Stomach (tissue), 19 donors: ENCODE measurements at places on chromosomes 5 and 9. TPM values are rescaled to one million over a fixed set of nuclear protein-coding genes. Genes with fewer than 3 reads are reported as not detected.

- no peak overlapping the region for H3K27ac ChIP-seq
- DNase-seq: no peak
- H3K4me3 ChIP-seq: no peak overlapping the region
- peaks cover 11% of the 10 kb centered on the region for H3K4me1 ChIP-seq
- H3K36me3 ChIP-seq: no peaks in the 10 kb centered on the region
Observed at GRCh38 chr9:104386425-104387069, 117.5 kb upstream of the OR13F1 start.

DNA sequence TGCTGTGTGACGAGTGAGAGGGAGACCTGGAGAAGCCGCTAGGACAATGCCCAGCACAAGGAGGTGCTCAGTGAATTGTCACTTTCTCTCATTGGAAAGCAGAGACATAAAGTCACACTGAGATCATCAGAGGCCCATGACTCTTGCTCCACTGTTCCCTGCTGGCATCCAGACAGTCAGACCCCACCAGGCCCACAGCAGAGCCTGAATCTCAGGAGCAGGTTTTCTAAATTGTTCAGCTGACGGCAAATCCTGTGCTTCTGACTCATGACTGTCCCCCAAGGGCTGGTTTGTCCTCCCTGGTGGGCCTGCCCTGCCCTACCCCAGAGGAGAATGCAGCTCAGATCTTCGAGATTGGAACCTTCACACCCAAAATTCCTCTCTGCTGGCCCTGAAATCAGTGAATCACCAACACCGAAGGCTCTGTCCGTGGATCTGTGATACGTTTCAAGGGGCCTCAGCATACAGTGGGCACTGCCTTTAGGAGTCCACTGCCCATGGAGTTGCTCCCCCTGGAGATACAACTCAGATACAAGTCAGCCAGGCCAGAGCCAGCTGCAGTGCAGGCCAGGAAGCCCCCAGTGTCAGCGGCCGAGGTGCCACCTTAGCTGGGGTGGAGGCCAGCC is 2.7 kb downstream of the PTGES start:
- H3K27me3 ChIP-seq: peaks cover 4% of the 10 kb centered on the region
- no peak for DNase-seq
- H3K4me1 ChIP-seq: peaks cover 22% of the 10 kb centered on the region

Gene TMEM174
- not detected for total RNA-seq

DNA sequence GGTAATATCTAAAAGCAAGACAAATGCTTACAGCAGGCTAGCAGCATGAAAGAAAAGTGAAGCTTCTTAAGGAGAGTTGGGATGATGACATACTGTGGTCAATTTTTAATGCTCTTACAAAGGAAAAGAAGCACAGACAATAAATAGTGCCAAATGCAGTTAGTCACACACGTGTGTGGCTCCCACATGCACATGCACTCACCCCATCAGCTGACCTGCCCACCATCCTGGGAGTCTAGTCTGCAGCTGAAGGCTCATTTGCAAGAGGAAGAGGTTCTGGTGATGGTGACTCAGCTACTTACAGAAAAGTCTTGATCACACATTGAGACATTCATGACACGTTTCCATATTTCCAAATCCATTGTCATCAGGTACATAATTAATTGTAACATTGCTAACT is 129.3 kb downstream of the MRPL36 start:
- peaks cover 86% of the 10 kb centered on the region for H3K27me3 ChIP-seq
- DNase-seq: no peak
- H3K4me1 ChIP-seq: peaks cover 21% of the 10 kb centered on the region
- no peaks in the 10 kb centered on the region for H3K36me3 ChIP-seq
- H3K4me3 ChIP-seq: no peak overlapping the region
- no peak overlapping the region for H3K27ac ChIP-seq

- no peaks in the 10 kb centered on the region for H3K36me3 ChIP-seq
- H3K4me3 ChIP-seq: no peak overlapping the region
- no peak for DNase-seq
- no peak overlapping the region for H3K27ac ChIP-seq
- H3K27me3 ChIP-seq: no peaks in the 10 kb centered on the region
Observed at GRCh38 chr5:122195802-122196394, 66.6 kb downstream of the ZNF474 start.

DNA sequence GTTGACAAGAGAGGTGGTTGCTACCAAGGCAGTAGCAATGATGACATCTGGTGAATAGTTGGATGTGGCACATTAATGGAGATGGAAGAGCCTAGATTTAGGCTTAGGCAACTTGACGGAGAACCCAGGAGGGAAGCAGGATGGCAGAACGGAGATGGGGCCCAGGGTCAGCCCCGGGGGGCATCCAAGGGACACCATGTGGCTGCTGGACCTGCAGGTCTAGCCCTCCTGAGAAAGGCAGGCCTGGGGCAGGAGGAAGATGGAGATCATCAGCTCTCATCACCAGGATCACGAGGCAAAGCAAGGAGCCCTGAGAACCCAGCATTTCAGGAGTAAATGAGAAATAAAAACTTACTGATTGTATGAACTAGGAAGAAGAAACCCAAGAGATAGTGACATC is 216.2 kb downstream of the AUH start:
- no peak for DNase-seq
- no peaks in the 10 kb centered on the region for H3K4me1 ChIP-seq
- no peaks in the 10 kb centered on the region for H3K27me3 ChIP-seq
- H3K36me3 ChIP-seq: no peaks in the 10 kb centered on the region
- no peak overlapping the region for H3K27ac ChIP-seq
- no peak overlapping the region for H3K4me3 ChIP-seq

Gene DBH
- total RNA-seq: not detected

DNA sequence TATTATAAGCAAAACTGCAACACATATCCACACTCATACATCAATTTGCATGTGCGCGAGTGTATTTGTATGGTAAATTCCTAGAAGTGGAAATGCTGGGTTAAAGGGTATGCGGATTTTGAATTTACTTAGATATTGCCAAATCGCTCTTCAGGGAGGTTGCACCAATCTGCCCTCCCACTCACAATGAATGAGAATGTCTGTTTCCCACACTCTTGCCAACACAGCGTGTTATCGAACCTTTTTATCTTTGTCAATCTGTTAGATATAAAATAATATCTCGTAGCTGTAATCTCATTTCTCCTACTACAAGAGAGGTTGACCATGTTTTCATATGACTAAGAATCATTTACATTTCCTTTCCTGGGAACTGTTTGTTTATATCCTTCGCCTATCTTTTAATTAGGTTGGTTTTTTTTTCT is 35.7 kb downstream of the LHX2 start:
- H3K27me3 ChIP-seq: no peaks in the 10 kb centered on the region
- no peak overlapping the region for H3K27ac ChIP-seq
- DNase-seq: no peak
- no peak overlapping the region for H3K4me3 ChIP-seq
- no peaks in the 10 kb centered on the region for H3K36me3 ChIP-seq
- peaks cover 10% of the 10 kb centered on the region for H3K4me1 ChIP-seq

- H3K36me3 ChIP-seq: no peaks in the 10 kb centered on the region
- H3K27ac ChIP-seq: no peak overlapping the region
- no peak overlapping the region for H3K4me3 ChIP-seq
- H3K27me3 ChIP-seq: no peaks in the 10 kb centered on the region
Observed at GRCh38 chr5:105057001-105057436, 1494.4 kb upstream of the NUDT12 start.

DNA sequence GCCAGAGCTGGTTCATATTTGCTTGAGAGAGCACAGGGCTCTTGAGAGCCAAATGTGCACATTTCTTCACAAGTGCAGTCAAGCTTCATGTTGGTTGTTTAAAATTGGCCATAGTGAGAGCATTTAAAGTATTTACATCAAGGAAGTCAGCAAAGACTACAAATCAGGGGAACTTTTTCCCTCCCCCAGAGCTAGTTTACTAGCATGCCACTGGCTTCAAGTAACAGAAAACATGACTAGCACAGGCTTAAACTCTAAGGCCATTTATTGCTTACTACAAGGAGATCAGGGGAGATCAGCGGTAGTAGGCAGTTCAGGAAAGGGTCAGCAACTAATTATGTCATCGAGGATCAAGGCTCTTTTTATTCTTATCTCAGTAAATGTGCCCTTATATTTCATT is 11.0 kb upstream of the CCDC171 start:
- no peak overlapping the region for H3K4me3 ChIP-seq
- H3K27ac ChIP-seq: no peak overlapping the region
- H3K36me3 ChIP-seq: no peaks in the 10 kb centered on the region
- no peak for DNase-seq
- no peaks in the 10 kb centered on the region for H3K27me3 ChIP-seq

- DNase-seq: no peak
- H3K27me3 ChIP-seq: no peaks in the 10 kb centered on the region
- no peak overlapping the region for H3K4me3 ChIP-seq
- no peak overlapping the region for H3K27ac ChIP-seq
Observed at GRCh38 chr9:124635285-124635684, 128.1 kb upstream of the NR5A1 start.

DNA sequence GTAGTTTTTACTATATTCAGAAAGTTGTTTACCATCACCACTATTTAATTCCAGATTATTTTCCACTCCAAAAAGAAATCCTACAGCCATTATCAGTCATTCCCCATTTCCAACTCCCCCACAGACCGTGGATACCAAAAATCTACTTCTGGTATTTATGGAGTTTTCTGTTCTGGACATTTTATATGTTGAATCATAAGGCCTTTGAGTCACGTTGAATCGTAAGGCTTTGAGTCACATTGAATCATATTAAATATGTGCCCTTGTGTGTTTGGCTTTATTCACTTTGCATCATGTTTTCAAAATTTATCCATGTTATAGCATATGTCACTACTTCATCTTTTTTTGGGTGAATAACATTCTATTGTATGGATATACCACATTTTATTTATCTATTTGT is 454.1 kb upstream of the NUDT12 start:
- DNase-seq: no peak
- no peaks in the 10 kb centered on the region for H3K4me1 ChIP-seq
- no peak overlapping the region for H3K27ac ChIP-seq
- no peaks in the 10 kb centered on the region for H3K36me3 ChIP-seq
- no peaks in the 10 kb centered on the region for H3K27me3 ChIP-seq

Gene TMEM267
- total RNA-seq: 14.5 TPM

DNA sequence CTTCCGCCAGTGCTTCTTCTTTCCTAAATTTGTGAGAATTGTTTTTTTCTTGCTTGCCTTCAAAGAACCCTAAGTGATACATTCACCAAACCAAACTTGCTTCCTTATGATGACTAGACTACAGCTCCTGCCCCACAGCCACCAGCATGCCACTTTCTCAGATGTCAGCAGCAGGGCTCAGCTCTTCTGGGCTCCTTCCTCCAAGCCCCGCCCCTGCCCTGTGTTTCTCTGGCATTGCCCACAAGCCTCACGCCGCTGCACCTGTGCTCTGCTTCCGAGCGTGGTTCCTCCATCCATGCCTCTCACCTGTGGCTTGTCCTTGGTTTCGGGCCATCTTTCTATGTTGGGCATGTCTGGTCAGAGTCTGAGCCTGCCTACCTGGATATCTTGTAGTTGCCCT is 10.6 kb downstream of the UNC5A start:
- H3K4me3 ChIP-seq: no peak overlapping the region
- no peak for DNase-seq
- no peaks in the 10 kb centered on the region for H3K36me3 ChIP-seq
- peaks cover 87% of the 10 kb centered on the region for H3K27me3 ChIP-seq
- peaks cover 10% of the 10 kb centered on the region for H3K4me1 ChIP-seq
- H3K27ac ChIP-seq: no peak overlapping the region

Gene PCDHB16
- 1.7 TPM for total RNA-seq

DNA sequence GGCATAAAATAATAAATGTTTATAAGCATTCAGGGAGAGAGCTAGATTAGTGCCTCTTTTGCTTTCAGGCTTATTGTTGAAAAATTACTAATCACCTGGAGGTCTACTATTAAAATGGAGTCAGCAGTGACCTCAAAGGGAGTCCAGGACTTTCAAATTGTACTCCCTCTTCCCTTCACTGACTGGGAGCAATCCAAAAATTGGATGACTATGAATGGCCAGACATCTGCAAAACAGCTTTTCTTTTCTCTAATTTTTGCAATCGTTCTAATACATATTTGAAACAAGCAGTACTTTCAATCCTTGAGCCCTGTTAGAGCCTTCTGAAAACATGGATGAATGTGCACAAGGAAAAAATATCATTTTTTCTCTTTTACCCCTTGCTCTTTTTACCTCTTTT is 461.8 kb downstream of the TMEM232 start:
- no peaks in the 10 kb centered on the region for H3K4me1 ChIP-seq
- no peak overlapping the region for H3K27ac ChIP-seq
- no peak for DNase-seq
- no peaks in the 10 kb centered on the region for H3K36me3 ChIP-seq
- H3K4me3 ChIP-seq: no peak overlapping the region

Gene PITX1
- 30.7 TPM for total RNA-seq

Gene GDA
- 7.5 TPM for total RNA-seq

Gene CCNO
- not detected for total RNA-seq

Gene APBA1
- total RNA-seq: 3.6 TPM

Gene LCN1
- not detected for total RNA-seq

- peaks cover 36% of the 10 kb centered on the region for H3K4me1 ChIP-seq
- H3K4me3 ChIP-seq: no peak overlapping the region
- no peaks in the 10 kb centered on the region for H3K27me3 ChIP-seq
- peaks cover 36% of the 10 kb centered on the region for H3K36me3 ChIP-seq
- no peak for DNase-seq
- no peak overlapping the region for H3K27ac ChIP-seq
Observed at GRCh38 chr9:113513536-113513935, 50.0 kb downstream of the RGS3 start.

Gene IFNB1
- not detected for total RNA-seq

- no peak overlapping the region for H3K4me3 ChIP-seq
- peaks cover 16% of the 10 kb centered on the region for H3K4me1 ChIP-seq
- H3K27me3 ChIP-seq: no peaks in the 10 kb centered on the region
- no peak overlapping the region for H3K27ac ChIP-seq
Observed at GRCh38 chr9:107612136-107612535, 122.6 kb upstream of the KLF4 start.

DNA sequence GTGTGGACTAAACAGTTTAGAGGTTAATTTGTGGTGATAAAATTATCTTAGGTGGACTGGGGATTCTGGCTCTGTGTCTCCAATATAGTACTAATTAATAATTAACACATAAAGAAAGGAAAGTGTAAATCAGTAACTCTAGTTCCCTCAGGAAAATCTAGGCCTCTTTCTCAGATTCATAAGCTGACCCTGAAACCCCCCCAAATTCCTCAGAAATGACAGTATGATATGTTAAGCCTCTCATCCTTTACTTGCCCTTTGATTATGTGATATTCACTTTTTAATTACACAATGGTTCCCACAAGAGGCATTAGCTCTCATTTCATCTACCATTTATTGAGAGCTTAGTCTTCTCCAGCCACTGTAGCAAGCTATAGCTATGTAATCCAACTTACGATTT is 636.2 kb upstream of the SEMA6A start:
- H3K4me3 ChIP-seq: no peak overlapping the region
- H3K4me1 ChIP-seq: no peaks in the 10 kb centered on the region
- no peaks in the 10 kb centered on the region for H3K36me3 ChIP-seq
- no peak for DNase-seq
- no peaks in the 10 kb centered on the region for H3K27me3 ChIP-seq
- H3K27ac ChIP-seq: no peak overlapping the region

- no peak for DNase-seq
- no peaks in the 10 kb centered on the region for H3K4me1 ChIP-seq
- H3K27ac ChIP-seq: no peak overlapping the region
- no peaks in the 10 kb centered on the region for H3K36me3 ChIP-seq
Observed at GRCh38 chr9:91533382-91533781, 109.8 kb upstream of the NFIL3 start.
